T-helper 17 cell (primary cell): ENCODE measurements at places on chromosomes 6 and 20.

DNA sequence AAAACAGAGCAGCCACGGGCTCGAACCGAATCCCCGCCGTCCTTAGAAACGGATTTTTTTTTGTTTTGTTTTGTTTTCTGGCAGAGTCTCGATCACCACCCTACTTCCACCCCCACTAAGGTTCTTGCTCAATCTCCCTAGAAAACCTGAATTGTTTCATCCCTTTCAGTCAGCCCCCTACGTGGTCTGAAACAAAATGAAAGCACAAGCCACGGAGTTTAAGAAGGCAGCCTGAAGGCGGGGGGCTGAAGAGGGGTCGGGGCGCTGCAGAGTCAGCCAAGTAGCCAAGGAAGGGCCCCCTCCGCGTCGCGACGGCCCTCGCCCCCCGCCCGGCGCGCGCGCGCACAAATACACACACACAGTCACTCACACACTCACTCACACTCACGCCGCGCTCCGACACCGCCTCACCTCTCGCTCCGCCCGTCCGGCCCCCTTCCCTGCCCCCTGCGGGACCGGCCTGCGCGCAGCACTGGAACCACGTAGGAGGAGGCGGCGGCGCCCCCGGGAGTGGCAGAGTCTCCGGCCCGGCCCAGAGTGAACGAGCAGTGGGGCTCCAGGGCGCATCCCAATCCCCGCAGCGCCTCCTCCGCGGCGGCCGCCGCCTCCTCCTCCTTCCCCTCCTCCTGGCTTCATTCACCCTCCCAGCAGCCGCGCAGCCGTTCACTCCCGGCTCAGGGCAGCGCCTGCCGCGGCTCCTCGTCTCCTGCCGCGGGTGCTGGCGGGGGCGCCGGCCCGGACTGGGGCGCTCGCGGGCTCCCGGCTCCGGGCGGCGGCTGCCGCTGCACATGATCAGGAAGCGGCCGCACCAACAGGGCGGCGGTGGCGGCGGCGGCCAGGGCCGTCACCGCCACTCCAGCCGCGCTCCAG is 1.4 kb downstream of the ATXN1 start:
- DNase-seq: peak; percentile 62

DNA sequence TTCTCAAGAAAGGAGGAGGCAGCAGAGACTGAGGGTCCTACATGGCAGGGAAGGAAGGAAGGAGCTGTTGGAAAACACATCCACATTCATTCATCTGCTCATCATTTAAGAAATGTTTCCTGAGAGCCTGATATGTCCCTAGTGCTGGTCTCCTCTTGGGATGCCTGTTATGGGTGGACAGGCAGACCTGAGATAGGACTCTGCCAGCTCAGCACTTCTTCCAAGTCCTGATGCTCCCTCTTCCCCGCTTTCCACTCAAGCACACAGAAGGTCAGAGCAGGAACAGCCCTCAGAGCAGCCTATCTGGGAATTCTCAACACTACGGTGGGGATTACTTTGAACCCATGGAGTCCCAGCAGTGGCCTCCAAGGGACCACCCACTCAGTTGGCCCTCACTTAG is 8.0 kb upstream of the SIRPD start:
- no peak for DNase-seq

GRCh38 chr20:49115564-49115963 is 69.5 kb downstream of the CSE1L start:
- no peak for DNase-seq

DNA sequence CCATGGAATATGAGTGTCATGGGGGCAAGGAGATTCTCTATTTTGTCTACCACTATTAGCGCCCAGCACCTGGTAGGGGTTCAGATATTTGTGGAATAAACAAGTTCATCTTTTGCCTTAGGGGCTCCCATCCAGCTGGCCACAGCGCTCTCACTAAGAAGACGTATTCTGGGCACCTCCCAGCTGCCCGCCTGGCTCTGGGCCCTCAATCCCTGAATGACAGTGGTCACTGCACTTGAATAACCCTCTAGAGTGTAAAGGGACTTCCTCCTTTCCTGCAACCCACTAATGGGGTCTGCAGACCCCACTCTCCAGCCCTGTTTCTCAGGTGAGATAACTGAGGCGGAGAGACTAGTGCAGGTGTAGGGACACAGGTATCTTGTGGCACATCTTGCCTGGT is 36.2 kb downstream of the SNX5 start:
- DNase-seq: no peak

- no peak for DNase-seq
Measured at GRCh38 chr6:53796451-53796780, 1.6 kb downstream of the LRRC1 start.

DNA sequence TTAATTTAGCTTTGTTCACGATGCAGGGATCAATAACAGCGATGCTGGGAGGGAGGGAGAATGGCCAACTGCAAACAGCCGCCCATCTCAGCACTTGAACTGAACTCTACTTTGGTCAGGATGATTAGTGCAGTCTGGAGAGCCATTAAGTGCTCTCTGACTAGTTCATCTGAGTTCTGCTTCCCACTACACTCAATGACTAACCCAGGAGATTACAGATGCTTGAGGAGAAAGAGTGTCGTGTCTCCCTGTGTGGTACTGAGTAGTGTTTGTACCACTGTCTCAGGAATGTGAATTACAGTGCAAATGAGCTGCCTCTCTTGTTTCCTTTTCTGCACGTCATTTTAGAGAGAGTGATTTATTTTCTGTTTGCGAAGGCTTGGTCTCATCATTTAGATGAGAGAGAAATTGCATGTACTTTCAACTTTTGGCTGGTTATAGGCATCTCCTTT is 23.5 kb downstream of the CARMIL1 start:
- DNase-seq: no peak

GRCh38 chr6:109595998-109596397 is 95.0 kb downstream of the AK9 start:
- DNase-seq: no peak

DNA sequence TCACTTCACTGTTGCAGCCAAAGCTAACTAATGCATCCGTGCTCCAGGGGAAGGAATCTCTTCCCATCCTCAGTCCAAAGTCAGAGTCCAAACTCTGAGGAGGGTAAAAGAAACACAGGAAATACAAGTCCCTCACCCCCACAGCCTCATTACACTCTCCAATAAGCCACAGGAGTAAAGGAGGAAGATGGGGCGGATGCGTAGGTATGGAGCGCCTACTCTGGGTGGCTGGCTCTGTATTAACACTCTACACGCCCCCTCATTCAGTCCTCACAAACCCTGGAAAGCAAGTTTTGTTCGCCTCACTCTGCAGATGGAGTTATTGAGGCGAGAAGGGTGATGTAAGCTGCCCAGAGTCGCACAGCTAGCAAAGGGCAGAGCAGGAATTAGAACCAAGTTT is 242.9 kb downstream of the NRN1 start:
- no peak for DNase-seq

DNA sequence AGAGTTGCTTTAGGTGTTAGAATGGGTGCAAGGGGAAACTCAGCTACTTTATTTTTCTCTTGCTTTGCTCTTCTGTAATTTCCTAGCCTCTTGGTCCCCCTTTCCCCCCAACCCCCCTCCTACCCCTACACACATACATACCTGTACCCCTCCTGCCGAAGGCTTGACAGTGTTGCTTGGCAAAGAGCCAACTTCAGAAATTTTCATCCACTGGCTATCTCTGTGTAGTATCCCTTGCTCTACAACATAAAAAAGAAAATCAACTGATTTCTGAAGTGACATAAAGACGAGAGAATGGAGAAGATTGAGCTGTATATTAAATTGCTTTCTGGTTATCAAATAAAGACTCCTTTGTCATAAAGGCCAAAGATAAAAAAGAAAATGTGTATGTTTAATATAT is 498.1 kb upstream of the SOX4 start:
- DNase-seq: no peak

- no peak for DNase-seq
Measured at GRCh38 chr20:62163485-62163865, 19.4 kb upstream of the MTG2 start.

- DNase-seq: no peak
Measured at GRCh38 chr6:221531-222349, 70.5 kb upstream of the DUSP22 start.

DNA sequence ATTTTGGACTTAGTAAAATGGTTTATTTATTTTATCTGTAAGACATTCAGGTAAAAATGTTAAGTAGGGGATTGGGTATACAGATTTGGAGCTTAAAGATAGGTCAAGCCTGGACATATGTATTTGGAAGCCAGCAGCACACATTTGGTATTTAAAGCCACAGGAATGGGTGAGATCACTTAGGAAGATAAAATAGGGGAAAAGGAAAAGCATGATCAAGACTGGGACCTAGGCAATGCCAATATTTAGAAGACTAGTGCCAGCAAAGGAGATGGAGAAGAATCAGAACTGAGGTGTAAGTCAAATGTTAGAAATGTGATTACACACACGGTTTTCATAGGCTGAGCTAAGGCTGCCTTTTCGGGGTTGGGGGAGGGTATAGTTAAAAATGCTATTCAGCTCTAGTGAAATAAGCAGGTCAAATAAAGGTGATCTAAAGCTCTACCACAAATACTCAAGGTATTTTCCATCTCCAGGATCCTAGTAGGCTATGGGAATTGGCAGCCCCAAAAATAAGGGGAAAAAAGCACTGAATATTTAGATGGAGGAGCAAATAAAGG is 20.6 kb downstream of the SLC2A12 start:
- no peak for DNase-seq

DNA sequence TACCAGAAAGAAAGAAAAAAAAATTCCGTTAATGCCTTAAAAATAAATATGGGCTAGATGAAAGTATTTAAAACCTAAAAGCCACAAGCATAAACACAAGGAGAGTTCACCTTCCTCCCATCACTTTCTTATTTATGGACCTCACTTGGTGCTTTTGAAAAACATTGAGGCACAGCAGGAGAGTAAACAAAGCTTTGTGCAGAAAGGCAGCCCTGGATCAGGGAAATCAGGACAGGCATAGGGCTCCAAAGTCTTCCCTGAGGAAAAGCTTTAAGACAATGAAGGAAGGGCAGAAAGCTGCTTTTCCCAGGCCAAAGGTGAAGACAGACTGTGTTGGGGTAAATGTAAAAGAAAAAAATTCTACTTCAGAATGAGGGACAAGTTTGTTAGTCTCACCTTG is 207.9 kb downstream of the CLVS2 start:
- no peak for DNase-seq

DNA sequence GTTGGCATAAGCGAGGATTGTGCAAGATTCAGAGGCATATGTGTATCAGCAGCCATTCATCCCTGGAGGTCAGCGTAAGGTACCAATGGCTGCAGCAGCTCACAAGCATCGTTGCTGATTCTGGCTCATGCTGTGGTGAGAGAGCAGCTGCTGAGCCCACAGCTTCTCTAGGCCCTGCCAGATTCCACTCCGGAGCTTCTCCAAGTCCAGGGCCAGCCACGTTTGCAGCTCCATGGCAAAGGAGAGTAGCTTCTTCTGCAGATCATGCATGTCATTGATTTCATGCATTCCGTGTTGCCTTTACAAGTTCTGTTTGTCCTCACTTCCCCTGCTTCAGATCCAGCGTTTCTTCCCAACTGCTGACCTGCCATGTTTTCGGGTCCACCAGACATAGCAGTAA is 474.8 kb upstream of the ID4 start:
- DNase-seq: no peak

GRCh38 chr6:29796026-29796425 is 31.6 kb upstream of the HLA-G start:
- DNase-seq: no peak

GRCh38 chr6:1781152-1781816 is 171.6 kb downstream of the FOXC1 start:
- DNase-seq: no peak

- no peak for DNase-seq
Measured at GRCh38 chr6:56050530-56051201, 175.3 kb upstream of the BMP5 start.

DNA sequence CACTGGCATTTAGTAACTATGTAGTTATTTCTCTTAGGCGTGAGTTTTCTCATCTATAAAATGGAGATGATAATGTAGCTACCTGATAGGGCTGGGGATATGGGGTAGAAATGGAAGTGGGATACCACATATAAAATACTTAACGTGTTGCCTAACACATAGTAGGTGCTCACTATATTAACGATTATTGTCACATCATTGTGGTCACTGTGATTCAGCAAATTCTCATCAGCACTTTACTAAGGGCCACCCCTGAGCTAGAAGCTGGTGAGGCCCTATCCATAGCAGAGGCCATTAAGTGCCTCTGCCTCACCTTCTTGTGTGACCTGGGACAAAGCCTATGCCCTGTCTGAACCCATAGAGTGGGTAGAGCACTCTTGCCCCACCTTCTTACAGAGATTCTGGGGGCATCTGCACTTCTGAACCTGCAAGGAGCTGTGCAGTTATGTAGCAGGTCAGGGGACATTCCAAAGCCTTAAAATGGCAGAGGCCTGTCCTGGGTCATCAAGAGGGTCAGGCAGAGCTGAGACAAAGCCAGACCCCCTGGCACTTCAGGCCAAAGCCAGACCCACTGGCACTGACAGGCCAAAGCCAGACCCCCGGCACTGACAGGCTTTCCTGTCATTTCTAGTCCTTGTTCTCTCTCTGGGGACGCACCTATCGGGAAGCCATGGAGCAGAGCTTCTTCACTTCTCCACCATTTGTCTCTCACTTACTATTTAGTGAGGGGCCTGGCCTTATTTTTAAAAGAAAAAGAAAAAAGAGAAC is 7.0 kb upstream of the RIMS4 start:
- no peak for DNase-seq

DNA sequence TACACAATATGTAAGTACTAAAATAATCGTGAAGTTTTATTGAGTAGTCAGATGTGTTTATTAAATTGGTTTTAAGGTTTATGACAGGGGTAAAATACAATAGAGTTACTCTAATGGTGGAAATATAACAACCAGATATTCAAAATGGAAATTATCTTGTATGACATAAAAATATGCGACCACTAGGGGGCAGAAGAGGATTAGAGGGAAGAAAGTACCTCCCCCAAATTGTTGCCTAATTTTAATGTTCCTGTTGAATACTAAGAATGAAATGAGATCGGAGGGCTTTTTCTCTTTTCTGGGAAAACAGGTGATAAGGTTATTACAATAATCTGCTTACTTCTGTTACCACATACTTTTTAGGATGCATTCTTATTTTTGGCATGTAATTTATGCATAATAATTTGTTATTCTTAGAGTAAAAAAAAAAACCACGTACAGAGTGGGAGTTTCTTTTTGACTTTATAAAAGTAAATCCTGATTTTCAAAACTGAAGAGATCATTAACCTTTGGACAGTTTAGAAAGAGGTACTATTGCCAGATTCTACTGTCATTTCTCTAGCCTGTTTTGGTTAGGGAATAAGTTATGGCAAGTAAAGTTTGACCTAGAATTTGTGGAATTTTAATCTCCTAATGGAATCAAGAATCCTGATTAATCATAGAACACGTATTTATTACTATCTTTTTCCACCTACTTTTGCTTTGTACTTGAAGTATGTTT is 159.2 kb downstream of the CD109 start:
- DNase-seq: no peak

DNA sequence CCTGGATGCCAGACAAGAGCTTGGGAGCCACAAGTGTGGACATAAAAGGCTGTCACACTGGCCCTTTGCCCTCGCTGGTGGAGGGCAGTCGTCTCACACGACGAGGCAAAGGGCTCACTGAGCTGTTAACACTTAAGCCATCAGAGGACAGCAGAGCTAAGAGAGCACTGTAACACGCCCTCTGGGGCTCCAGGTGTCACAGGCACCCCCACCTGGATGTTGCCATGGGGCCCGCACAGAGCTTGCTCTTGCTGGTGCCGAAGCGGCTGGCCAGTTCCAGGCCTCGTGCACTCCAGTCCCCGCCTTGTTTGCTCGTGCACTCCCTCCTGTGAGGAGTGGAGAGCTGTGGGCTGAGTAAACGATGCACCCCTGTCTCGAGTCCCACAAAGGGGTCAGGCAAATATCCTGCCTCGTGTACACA is 37.4 kb downstream of the SLC35D3 start:
- no peak for DNase-seq
